ENCODE measurements at places on chromosomes 12 and 14.

DNA sequence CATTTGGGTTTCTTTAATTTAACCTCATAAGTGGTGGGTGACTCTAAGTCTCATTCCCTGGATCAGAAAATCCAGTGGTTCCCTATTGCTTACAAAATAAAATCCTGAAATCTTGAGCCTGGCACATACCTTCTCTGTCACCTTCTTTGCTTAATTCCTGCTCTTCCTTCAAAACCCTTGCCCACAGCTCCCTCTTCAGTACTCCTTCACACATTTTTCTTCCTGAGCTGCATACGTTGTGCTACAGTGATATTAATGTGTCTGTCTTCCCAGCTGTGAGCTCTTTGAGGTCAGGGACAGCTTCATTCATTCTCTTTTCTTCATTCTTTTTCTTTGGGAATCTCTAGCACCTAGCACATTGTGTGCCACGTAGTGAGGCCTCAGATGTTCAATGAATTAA is 9.5 kb downstream of the TSPAN11 start:
- DNase-seq, result no peak

DNA sequence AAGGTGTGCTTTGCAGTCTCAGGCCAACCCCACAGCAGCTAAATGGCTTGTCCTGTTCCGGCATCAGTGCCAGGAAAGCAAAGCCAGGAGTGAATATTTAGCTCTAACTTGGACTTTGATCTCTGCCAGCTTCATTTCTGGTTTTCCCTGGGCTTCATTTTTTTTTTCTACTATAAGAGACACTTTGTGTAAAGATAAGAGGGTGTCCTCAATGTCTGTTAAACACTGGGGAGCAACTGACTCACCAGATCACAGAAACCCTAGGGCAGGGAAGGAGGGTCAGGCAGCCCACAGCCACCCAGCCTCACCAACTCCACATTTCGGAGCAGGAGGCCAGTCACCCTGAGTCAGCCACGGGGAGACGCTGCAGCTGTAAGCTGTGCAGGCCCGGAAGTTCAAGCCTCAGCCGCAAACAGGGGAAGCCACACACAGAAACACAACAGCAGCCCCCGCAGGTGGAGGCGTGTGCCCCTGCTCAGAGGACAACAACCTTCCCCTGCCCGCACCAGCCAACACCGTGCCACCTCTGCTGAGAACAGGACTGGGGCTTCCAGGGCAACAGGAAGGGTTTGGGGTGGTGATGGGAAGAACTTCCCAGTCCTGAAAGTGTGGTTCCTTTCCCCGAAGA is 6.3 kb downstream of the TNFRSF1A start:
- DNase-seq, result peak; percentile 82

- DNase-seq, result no peak
These were observed 21.3 kb downstream of the POLE start for GRCh38 chr12:132665794-132666193.

DNA sequence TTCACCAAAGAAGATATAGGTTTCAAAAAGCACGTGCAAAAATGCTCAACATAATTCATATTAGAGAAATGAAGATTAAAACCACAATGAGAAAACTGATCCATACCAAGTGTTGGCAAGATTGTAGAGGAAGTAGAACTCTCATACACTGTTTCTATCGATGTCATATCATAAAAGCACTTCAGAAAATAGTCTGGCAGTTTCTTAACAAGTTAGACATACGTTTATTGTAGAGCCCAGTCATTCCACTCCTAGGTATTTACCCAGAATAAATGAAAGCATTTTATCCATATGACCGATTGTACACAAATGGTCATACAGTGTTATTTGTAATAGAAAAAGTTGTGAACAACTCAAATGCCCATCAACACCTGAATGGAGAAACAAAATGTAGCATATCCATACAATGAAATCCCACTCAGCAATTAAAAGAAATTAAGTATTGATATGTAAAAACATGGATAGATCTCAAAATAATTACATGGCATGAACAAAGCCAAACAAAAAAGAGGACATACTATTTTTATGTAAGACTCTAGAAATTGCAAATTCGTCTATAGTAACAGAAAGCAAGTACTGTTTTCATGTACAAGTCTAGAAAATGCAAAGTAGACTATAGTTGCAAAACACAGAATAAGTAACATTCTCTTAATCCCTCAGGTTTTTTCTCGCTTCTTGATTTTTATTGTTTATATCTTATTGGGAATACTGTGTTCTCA is 41.0 kb downstream of the USP15 start:
- DNase-seq, result no peak

DNA sequence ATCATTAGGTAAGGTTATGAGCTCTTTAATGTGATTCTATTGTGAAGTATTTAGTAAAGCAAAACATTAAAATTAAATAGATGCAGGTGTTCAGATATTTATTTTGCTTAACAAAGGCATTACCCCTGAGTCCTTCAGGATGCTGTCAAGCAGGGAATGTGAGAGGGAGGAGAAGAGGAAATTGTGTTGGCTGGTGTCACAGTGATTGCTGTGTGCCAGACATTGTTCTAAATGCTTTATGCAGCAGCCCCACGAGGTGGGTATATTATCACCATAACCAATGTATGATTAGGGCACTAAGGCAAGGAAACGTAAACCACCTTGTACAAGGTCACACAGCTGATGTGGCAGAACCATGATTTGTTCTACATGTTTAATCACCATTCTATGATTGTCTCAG is 80.1 kb downstream of the STAB2 start:
- DNase-seq, result no peak

GRCh38 chr12:33771889-33772288 is 250.4 kb upstream of the ALG10 start:
- DNase-seq, result no peak

DNA sequence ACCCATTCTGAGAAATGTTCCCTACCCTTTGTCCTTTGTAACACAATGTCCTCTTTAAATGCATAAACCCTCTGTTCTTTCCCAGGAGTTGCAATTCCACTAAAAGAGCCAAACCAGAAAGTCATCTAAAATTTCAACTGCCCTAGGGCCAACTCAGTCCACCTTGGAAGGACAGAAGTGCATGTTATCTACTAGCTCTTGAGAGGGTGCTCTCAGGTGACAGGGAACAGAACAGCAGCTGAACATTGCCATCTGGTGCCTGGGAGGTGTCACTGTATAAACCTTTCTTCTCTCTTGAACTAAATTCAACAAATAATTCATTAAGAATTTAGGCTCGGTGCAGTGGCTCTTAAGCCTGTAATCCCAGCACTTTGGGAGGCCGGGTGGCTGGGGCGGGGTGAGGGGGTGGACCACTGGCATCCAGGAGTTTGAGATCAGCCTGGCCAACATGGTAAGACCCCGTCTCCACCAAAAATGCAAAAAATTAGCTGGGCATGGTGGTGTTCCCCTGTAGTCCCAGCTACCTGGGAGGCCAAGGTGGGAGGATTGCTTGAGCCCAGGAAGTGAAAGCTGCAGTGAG is 10.3 kb upstream of the FERMT2 start:
- DNase-seq, result peak; percentile 42

DNA sequence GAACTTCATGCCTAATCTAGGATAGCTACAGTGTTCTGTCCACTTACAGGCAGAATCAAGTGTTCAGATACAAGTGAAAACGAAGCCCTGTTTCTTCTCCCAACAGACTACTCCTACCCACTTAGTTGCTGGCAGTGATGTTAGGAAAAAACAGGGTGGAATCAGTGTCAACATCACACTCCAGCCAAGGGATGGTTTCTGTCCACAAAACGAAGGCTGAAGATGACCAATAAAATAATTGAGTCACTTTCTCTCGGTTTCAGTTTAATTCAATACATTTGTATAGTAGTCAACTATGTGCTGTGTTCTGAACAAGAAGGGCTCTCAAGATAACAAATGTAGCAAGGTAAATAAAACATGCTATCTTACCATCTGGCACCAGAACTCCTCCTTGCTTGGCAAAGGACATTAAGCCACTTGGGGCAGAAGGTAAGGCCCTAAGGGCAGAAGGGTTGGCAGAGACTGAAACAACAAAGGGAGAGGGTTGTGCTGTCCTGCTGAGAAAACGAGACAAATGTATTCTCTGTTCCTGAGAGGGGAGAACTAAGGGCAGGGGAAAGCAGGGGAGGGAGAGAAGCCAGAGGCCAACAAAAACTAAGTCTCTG is 393.6 kb downstream of the DPF3 start:
- DNase-seq, result peak; percentile 38

DNA sequence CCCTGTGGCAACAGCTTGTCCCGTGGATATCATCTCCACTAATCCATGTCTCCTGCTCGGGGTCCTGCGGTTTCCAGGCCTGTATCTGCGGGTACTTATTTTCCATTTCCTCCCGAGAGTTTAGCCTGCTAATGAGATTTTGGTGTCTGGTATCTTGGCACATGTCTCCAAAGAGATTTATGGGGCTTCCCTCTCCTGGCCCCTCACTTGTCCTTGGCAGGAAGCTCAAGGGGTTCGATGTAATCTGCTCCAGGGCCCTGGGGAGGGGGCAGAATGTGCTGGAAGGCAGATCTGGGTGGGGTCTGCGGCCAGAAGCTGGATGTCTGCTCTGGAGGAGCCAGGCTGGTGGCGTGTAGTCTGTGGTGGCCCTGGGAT is 85.7 kb downstream of the KIF26A start:
- DNase-seq, result no peak

DNA sequence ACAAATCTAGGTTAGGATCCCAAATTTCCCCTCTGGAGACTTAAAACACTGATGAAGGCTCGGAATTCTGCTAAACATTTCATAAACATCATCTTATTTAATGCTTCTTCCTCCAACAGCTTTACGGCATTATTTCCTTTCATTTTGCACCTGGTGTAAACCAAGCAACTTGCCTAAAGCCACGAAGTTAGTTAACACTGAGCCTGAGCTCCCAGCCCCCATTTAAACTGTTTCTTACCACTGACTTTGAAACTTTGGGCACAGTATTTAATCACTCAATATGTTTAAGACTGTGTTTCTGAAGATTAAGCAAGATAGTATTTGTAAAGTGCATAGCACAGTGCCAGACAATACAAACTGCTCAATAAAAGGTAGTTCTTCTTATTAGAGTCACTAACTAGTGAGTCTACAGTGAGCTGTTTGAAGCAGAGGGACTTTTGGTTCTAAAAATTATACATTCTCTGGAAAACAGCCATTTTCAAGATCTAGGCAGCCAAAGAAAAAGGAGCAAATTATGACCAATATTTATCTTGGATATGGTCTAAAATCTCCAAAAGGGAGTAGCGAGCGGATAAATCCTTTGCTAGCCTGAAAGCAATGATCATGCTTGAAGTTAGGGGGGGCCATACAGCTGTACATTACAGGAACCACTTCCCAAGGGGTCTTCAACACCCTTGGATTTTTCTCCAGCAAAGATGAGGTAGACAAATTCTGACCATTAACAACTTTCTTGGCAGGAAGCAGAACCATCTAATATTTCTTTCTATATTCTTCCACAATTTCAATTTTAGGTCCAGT is 4.0 kb downstream of the EGLN3 start:
- DNase-seq, result peak; percentile 27

- DNase-seq, result no peak
These were observed 4.8 kb downstream of the HOXC5 start for GRCh38 chr12:54037360-54038283.
